ENCODE measurements at places on chromosomes 1 and 21. TPM values are rescaled to one million over a fixed set of nuclear protein-coding genes. Genes with fewer than 3 reads are reported as not detected.

Gene LCE6A
- total RNA-seq, result not detected

Gene SUCO
- total RNA-seq, result 25.1 TPM

Gene SGIP1
- total RNA-seq, result not detected

Gene OLFM3
- not detected for total RNA-seq

DNA sequence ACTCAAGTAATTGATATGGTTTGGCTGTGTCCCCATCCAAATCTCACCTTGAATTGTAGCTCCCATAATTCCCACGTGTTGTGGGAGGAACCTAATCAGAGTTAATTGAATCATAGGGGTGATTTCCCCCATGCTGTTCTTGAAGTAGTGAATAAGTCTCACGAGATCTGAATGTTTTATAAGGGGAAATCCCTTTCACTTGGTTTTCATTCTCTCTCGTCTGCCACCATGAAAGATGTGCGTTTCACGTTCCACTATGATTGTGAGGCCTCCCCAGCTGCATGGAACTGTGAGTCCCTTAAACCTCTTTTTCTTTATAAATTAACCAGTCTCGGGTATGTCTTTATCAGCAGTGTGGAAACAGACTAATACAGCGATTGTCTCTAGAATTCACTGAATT is 135.4 kb downstream of the BACH1 start:
- H3K4me3 ChIP-seq, result no peak overlapping the region
- no peak overlapping the region for H3K27ac ChIP-seq
- H3K36me3 ChIP-seq, result no peaks in the 10 kb centered on the region
- peaks cover 15% of the 10 kb centered on the region for H3K4me1 ChIP-seq

GRCh38 chr1:99748419-99748818 is 18.0 kb downstream of the FRRS1 start:
- no peaks in the 10 kb centered on the region for H3K27me3 ChIP-seq
- no peak overlapping the region for H3K4me3 ChIP-seq
- no peak for DNase-seq
- H3K36me3 ChIP-seq, result no peaks in the 10 kb centered on the region

DNA sequence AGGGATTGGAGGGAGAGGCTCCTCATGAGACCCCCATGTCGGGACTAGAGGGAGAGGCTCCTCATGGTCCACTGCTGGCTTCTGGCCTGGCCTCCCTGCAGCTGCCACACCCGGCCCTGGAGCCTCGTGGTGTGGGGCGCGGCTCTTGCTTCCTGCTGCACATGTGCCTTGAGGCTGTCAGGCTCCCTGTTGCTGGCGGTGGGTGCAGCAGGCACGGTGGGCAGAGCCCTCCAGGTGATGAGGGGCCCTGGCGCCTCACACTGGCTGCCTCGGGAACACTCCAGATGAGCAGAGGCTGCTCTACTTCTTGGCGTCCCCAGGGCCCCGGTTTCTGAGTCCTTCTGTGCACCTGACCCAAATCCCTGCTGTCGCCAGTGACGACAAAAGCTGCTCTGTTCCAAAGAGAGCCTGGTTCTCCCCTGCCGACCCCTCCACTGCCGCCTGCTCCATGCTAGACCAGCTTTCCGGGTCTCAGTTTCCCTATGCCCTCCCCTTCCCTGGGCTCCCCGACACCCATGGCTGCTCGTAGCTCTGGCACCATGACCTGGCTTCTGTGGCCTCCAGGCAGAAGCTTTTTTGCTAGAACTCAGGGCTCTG is 9.7 kb upstream of the ATAD3B start:
- no peak overlapping the region for H3K27ac ChIP-seq
- no peaks in the 10 kb centered on the region for H3K36me3 ChIP-seq
- H3K27me3 ChIP-seq, result no peaks in the 10 kb centered on the region
- H3K4me3 ChIP-seq, result no peak overlapping the region
- no peak for DNase-seq

- no peak for DNase-seq
- H3K4me1 ChIP-seq, result peaks cover 3% of the 10 kb centered on the region
- H3K27me3 ChIP-seq, result no peaks in the 10 kb centered on the region
- H3K27ac ChIP-seq, result no peak overlapping the region
- peaks cover 46% of the 10 kb centered on the region for H3K36me3 ChIP-seq
Observed at GRCh38 chr1:26761217-26761616, 26.5 kb upstream of the PIGV start.

Measured in CD8-positive, alpha-beta memory T cell (primary cell).